CD8-positive, alpha-beta T cell (primary cell): ENCODE measurements at places on chromosomes 4 and X. TPM values are rescaled to one million over a fixed set of nuclear protein-coding genes. Genes with fewer than 3 reads are reported as not detected.

MAGEA3 gene
- not detected for total RNA-seq

RCHY1 gene
- 45.4 TPM for total RNA-seq

AKAP4 gene
- total RNA-seq: not detected

PRSS12 gene
- total RNA-seq: not detected

SCD5 gene
- total RNA-seq: 0.36 TPM

DNA sequence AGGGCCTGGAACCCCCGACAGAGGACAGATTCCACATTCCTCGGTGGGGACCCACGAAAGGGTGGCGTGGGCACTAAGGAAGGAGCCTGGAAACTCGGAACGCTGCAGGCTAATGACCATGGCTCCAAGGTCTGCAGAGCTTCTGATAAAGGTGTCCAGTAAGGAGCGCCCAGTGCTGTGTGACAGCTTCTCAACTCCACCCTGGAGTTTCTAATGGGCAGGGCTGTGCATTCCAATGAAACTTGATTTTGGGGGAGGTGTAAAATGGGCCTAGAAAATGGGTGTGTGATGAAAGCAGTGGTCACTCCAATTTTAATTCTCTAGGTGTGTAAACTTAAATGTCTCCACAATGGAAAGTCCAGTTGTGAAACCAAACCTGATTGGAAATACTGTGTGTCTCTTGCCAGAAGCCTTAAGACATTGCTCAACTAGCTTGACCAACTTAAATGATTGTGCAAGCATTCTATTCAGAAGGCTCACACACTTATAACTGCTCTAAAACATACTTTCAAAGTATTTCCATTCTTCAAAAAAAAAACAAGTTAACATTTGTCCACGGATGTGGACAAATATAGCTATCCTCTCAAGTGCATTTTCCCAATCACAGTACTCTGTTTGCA lies 52.1 kb downstream of the XAGE2 start:
- DNase-seq: no peak

DNA sequence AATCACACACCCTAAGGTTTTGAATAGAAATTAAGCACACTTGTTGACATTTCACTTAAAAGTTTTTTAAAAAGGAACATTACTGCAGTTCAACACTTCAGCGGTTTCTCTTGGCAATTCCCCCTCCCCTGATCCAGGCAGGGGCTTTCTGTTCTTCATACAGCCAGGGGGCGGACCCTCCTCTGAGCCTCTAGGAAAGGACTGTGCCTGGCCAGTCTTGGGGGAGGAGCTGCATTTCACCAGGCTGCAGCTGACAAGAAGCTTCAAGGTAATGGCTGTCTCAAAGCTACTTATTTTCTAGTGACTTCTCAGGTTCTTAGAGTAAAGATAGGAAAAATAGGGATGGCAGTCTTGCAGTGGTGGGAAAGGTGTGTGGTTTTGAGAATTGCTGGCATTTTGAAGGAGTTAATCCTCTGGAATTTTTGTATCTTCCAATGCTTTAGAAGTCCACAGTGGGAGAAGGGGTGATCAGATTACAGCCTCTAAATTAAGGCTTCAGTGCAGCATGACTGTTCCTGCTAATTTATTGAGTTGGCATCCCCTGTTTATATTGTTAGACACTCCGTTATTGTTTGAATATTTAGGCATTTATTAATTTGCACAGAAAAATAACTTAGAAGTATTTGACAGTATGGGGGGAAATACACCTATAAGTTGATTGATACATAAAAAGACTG lies 33.5 kb downstream of the PWWP3B start:
- DNase-seq: no peak

DNA sequence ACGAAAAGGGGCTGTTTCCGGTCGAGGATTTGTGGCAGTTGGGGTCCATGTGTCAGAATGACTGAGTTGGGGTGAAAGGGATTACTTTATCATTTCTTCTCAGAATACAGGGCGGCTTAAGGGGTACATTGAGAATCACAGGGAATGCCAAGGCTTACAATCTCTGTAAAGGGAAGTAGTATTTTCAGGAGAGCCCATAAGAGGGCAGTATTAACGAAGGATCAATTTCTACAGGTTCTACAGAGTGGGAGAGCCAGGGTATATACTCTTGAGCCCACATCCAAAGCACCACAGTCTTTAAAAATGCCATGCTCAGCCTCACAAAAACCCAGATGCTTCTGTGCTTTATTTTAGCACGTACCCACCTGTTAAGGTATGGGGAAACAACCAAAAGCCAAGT lies 67.7 kb upstream of the ZXDA start:
- DNase-seq: no peak

- DNase-seq: no peak
These were observed 983.4 kb upstream of the ADGRL3 start for GRCh38 chr4:60216752-60217151.

GRCh38 chrX:119201570-119201969 lies 34.5 kb upstream of the PGRMC1 start:
- no peak for DNase-seq

DNA sequence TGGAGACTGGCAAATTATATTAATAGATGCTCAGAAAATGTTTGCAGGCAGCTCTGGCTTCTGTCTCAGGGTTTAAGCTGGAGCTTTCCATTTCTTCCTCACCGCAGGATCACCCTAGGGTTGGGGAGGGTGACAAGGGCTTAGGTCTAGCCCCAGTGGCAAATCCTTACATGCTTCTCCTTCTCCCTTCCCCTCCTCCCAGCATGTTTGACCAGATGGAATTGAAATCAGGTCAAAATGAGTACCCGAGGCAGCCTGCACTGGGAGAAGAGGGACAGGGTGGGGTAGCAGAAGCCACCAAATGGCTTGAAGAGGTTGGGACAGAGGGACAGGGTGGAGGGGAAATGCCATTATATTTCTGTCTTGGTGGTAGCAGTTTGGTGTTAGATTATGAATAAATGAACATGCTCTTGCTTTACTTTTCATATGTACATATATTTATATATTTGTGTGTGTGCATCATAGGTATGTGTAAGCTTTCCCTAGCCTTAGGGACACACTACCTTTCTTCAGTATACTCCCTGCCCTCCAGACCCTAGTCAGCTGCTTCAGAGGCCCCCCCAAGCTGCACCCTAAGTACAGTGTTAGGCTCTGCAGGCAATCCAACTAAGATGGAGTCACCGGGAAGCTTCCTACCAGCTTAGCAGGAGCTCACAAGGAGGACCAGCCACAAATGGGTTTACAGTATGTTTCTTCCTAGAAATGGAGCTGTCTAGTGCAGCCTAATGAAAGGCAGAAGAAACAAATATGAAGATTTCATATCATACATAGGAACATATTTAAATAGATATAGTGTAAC lies 1.8 kb downstream of the TMEM35A start:
- DNase-seq: no peak

DNA sequence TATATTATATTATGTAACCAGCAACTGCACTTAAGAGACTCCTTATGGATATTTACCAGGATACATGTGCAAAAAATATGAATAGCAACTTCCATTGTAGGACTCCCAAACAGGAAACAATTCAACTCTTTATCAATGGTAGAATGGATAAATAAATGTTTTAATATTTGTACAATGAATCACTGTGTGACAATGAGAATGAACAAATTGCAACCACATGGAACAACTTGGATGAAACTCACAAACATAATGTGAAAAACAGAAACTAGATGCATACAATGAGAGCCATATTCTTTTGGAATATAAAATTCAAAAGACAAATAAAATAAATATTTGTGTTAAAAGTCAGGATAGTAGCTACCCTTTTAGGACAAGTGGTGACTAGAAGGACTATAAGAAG lies 1015.7 kb downstream of the TECRL start:
- DNase-seq: no peak

DNA sequence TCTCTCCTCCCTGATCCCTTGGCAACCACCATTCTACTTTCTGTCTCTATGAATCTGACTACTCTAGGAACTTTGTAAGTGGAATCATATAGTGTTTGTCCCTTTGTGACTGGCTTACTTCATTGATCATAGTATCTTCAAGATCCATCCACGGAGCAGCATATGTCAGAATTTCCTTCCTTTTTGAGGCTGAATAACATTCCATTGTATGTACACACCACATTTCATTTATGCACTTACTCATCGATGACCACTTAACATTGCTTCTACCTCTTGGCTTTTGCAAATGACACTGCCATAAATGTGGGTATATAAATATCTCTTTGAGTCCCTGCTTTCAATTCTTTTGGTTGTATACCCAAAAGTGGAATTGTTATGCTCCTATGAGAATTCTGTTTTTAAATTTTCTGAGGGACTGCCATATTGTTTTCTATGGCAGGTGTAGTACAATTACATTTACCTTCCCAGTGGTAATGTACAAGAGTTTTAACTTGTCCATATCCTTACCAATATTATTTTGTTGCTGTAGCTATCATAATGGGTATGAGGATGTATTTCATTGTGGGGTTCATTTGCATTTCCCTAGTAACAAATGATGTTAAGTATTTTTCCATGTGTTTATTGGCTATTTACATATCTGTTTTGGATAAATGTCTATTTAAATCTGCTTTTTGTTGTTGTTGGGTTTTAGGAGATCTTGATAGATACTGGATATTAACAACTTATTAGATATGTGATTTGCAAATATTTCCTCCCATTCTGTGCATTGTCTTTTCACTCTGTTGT lies 466.1 kb downstream of the C4orf33 start:
- no peak for DNase-seq

DNA sequence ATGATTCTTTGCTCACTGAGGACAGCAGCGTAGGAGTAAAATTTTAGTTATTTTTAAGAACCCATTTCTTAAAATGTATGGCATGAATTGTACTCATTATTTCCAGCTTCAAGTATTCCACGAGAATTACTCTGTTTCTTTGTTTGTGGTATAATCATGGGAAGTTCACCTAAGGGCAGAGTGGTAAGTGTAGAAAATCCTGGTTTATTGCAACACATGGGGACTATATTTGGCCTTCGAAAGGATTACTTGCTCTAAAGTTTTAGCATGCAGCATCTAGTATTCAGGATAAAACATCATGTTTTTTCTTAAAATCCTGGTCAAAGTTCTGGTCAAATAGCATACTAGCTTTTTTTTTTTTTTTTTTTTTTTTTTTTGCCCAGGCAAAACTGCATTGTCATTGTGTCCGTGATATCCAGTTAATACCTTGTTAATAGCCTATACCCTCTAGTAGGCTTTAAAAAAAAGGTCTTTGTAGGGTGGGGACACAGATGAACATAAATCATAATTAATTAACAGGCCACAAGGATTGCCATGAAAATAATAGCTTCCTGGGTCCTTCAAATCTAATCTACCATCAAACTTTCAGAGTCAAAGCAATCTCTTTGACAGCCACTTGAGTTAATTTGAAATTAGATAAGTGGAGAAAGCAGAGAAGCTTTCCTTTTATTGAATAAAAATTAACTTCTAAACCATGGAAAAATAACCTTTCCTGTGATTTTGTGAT lies 44.6 kb upstream of the VEGFC start:
- no peak for DNase-seq

GRCh38 chrX:107711521-107712181 lies 63.9 kb downstream of the TSC22D3 start:
- no peak for DNase-seq

- DNase-seq: no peak
These were observed 1.8 kb downstream of the FGFR3 start for GRCh38 chr4:1794809-1795298.

DNA sequence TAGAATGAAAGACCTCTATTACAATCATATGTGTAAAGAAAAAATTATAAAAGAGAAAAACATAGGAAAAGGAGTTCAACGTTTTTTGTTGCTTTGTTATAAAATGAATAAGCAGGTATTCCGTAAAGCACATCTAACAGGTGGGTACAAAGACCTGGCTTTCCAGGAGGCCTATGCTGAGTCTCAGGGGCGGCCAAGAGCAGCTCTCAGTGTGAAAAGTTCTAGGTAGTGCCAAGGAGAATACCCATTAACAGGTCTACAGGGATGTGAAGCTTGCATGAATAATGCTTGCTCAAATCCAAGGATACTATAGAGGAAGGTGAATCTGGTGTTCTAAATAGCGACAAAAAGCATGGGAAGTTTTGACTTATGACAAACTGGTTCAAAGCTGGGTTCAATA lies 944.4 kb downstream of the PDHA2 start:
- no peak for DNase-seq

DNA sequence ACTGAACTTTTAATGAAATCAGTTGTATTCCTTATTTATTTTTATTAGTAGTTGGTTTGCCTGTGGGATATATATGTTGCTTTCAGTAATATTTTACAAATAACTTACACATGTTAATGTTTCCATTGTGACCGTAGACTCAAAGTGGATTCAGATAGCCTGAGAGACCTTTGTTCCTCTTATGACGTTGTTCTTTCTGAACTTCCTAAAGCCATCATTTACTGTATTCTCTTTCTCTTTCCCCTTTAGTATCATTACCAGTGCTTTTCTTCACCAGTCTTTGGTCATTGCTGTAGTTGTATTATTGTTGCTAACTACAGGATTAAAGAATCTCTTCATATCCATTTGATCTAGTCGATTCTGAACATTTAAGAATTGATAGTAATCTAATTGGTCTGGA lies 4.3 kb downstream of the STIM2 start:
- no peak for DNase-seq

DNA sequence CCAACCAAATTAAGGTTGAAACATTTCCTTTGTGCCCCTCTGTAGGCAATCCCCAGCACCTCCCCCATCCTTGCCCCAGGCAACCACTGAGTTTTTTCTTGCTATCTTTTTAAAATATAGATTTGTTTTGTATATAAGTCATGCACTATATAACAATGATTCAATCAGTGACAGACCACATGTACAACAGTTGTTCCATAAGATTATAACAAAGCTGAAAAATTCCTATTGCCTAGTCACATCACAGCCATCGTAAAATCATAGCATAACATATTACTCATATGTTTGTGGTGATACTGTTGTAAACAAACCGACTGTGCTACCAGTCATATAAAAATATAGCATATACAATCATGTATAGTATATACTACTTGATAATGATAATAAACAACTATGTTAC lies 211.9 kb upstream of the NRK start:
- DNase-seq: no peak

DNA sequence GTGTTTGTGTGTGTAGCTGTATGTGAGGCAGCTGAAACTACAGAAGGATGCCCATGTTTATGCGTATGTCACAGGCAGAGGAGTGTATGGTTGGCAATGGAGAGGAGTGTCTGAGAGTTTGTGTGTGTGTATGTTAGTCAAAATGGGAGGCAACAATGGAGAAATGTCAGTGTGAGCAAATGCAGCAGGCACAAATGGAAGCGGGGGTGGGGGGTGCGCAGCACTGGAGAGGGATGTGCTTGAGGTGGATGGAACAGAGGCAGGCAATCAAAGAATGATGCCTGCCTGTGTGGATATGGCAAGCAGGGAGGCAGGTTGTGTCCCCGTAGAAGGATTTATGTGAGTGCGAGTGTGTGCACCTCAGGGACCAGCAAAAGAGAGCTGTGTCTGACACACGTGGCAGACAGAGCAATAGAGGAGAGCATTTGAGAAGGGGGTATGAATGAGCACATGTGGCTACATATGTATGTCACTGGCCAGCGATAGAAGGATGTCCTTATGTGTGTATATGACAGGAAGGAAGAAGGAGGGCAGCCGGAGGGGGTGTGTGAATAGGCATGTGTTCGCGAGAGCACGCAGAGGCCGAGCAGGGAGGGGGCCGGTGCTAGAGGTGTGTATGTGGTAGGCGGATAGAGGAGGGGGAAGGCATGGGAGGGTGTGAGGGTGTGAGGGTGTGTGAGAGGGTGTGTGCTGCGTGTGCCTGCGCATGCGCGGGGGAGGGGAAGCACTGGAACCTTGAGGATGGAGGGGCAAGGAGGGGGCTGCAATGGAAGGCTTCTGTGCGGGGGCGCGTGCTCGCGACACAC lies 1.1 kb downstream of the PJA1 start:
- DNase-seq: peak; percentile 67

GRCh38 chr4:73902817-73903547 lies 33.8 kb downstream of the CXCL1 start:
- no peak for DNase-seq
